ENCODE measurements at places on chromosomes 5 and 9.

DNA sequence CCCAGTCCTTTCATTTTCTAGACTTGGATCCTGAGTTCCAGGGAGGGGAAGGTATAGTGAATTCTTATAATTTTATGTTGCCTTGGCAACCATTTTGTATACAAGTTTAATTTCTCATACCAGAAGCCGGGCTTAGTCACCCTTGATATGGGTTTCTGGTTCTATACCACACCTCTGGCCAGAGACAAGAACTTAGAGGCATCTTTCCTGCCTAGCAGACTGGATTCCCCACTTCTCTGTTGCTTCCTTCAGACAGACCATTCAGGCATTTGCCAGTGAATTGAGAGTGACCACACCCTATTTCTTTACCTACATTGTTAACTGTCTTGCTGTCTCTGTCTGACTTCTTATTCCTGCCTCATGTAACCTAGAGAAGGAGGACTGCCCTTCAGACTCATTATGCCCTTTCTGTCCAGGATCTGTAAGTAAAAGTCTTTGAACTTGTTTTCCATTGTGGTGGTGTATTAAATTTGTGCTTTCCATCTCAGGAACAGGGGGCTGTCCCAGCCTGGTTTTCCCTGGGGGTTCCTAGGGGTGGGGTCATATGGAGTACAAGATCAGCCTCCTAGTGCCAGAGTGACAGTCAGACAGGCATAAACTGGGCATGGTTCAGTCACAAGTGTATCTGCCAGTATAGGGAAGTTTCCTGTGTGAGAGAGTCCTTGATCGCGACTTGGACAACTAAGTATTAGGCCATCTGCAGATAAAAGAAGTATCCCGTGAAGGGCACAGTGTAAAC lies 27.4 kb downstream of the TNFSF8 start:
- DNase-seq = no peak

- DNase-seq = no peak
Observed at GRCh38 chr9:137313956-137314560, 12.0 kb upstream of the NRARP start.

DNA sequence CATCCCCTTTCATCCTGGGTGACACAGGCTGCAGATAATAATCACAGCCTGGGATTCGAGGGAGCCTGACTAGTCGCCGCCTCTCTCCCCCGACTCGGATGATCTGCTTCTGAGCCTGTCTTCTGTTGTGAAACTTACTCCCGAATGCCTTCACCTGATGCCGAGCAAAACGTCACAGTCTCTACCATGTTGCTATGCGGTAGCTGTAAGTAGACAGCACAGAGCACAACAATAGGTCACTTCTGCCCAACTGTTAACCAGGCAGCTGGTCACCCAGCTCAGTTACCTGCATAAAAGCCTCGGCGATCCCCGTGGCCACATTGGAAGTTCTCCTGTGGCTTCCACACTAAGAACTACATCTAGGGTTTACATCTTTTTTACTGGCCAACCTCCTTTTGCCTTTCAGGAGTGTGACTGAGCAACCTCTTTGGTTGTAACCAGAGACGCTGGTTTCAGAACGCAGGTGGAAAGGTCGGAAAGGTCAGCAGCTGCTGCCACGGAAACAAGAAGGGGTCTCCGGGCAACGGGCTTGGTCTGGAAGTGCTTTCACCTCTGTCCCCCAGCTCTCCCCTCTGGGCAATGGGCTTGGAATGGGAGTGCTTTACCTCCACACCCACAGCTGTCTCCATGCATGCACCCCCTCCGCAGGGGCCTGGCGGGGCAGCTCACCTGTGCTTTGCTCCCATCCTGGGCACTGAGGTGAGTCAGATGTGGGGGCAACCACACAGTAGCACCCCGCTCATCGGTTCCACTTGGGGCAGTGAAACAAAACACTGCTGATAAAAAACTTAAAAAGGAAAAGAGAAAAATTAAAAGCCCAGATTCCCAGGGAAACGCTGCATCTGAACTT lies 7.6 kb upstream of the PPP1R26 start:
- peak; percentile 45 for DNase-seq

DNA sequence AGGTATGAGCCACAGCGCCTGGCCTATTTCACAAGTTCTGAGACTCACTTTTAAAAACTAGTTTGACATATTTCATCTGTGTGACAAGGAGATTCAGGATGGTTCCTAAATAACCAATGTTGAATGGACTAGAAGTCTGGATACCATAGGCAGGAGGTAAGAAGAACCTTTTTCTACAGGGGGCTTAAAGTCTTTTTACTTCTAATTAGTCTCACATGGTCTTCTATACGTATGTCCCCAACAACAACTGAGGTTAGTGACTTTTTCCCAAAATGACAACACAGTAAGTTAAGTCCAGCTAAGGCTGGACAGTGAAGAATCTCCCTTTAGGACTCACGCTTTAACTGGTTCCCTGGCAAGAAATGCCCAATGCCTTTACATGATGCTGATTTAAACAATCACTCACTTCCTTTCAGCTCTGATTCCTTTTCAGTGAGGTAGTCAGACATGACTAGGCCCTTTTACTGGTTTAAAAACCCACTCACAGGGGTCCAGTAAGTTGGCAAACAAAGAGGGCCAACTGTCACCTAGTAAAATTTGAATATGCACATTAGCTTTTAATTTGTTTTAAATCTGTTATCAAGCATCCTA lies 12.1 kb upstream of the HAUS6 start:
- DNase-seq = no peak

DNA sequence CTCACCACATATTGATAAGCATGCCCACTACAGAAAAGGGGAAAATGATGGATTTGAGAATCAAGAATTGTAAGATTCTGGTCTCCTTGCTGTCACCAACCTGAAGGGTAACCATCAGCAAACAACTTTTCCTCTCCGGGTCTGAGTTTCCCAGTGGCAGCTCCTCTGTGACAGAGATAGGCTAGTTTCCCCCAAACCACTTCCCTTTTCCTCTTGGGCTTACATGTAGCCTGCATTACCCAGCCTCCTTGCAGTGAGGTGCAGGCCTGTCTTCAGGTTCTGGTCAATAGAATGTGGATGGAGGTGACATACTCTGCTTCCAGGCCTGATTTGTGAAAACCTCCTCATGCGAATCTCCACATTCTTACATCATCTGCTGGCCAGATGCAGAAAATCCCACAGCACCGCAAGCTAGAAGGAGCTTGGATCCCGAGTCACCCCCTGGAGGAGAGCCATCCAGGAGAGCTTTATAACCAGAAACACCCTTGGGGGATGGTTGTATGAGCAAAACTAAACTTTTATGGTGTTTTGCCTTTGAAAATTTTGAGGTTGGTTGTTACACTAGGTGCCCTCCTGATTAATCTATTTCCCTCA lies 206.1 kb downstream of the RGS3 start:
- no peak for DNase-seq

- peak; percentile 85 for DNase-seq
Observed at GRCh38 chr5:176780176-176781053, 29.9 kb upstream of the UNC5A start.

DNA sequence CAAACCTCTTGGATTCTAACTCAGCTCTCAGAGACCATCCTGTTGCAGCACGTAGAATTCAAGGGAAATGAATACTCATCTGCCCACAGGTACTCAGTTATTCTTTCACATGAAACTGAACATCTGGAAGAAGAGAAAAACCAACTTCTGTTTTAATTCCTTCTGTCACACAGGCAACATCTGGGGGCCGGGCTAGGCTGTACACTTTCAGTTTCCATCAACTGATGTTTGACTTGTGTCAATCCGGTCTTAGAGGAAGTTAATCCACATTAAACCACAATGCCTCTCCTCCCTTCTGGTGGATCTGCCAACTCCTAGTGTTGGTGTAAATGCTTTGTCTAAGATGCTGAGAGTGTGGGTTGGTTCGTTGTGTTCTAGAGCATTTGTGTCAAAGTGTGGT lies 17.6 kb downstream of the DMRT3 start:
- no peak for DNase-seq

- no peak for DNase-seq
Observed at GRCh38 chr5:174608631-174609097, 115.7 kb upstream of the MSX2 start.

GRCh38 chr5:123134653-123135181 lies 45.7 kb downstream of the PRDM6 start:
- no peak for DNase-seq

DNA sequence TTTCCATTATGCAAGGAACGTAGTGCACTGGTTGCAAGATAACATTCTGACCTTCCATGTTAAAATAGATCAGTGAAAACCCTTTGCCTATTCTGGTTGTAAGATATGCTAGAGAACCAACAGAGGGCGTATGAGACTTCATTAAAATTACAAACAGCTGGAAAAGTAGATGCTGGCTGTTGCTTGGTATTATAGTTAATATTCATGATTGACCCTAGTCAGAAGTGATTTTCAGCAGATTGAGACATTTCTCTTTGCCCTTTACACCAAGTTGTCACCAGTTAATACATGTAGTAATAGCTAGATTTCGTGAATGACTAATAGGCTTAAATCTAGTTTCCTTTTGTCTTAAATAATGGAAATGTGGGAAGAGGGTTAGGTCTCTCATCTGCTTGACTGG lies 13.8 kb upstream of the FGF18 start:
- DNase-seq = no peak

- DNase-seq = no peak
Observed at GRCh38 chr5:136642976-136643375, 277.6 kb upstream of the TRPC7 start.

DNA sequence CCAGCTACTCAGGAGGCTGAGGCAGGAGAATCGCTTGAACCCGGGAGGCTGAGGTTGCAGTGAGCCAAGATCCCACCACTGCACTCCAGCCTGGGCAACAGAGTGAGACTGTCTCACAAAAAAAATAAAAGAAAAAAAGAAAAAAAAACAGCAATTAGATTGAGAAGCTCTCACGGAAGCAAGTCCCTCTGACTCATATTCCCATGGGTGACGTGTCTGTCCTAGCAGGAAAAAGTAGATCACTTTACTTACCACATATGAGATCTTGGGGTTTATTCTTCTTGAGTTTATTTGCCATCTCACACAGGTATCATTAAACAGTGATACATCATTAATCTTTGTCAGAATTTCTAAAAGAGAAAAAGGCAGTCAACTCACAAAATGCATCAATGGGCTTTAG lies 62.6 kb downstream of the SUSD1 start:
- DNase-seq = peak; percentile 66

GRCh38 chr5:2029206-2029605 lies 146.5 kb upstream of the IRX4 start:
- DNase-seq = no peak

Measured in NCI-H2171 treated with DMSO at 0.1 percent for 48 hours (cell line).